ENCODE measurements at places on chromosomes 3 and 15.

- DNase-seq: no peak
Measured at GRCh38 chr3:142652826-142653292, 56.7 kb downstream of the PLS1 start.

DNA sequence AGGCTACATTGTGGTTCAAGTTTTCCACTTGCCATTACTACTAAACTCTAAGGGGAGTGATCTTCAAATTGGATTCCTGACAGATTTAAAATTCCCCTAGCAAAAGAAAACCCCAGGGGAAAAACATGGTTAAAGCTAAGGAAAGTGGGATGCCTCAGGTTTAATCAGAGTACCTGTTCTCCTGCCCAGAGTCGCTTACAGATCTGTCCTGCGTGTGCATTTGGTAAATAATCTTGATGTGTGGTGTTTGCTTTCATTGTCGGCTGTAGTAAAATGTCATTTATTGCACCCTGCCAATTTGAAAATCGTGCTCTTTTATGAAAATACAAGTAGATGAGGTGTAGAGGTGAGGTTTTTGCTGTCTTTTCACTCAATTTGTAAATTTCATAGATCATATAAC, 323.4 kb downstream of the PTPRG start:
- no peak for DNase-seq

- DNase-seq: no peak
Measured at GRCh38 chr3:60090548-60090947, 1040.7 kb upstream of the CFAP20DC start.

DNA sequence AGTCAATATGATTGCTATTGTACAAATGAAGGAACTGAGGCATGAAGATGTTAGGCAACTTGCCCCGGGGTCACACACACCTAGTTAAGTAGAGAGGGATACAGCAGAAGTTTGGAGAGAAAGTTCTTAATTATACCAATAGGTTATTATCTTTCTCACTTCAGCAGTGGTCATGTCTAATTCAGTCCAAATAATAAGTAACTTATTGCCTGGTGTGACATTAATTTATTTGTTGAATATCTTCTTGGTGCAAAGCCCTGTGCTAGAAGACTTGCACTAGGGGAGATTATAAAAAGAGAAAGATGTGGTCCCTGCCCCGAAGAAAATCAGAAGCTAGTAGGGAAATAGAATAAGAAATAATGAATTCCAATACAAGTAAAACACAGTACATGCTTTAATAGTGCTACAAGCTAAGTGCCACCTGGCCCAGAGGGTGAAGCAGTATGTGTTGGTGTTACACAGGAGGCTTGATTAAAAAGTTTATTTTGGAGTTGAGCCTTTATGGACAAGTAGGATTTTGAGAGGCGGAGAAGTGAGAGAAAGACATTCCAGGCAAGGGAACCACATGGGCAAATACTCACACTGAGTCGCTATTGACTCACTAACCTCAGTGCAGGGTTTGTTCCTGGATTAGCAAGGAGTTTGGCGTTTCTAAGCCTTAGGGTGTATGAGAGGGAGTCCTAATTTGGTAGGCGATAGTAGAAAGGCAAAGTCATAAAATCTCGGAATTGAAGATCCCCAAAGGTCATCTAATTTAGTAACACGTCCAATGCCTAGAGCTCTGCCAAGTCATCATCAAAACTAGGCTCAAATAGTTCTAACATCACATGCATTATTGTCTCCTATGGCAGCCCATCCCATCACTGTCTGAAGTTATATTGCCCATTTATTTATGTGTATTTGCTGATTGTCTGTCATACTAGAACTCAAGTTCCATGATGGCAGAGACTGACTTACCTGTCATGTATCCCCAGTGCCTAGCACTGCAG, 19.2 kb upstream of the GSK3B start:
- DNase-seq: no peak

- DNase-seq: no peak
Measured at GRCh38 chr3:51706788-51707731, at the start of gene GRM2. TSS of gene GRM2 (plus strand) at chr3:51707068. CDS start at chr3:51708984, 1,916 bp downstream.

DNA sequence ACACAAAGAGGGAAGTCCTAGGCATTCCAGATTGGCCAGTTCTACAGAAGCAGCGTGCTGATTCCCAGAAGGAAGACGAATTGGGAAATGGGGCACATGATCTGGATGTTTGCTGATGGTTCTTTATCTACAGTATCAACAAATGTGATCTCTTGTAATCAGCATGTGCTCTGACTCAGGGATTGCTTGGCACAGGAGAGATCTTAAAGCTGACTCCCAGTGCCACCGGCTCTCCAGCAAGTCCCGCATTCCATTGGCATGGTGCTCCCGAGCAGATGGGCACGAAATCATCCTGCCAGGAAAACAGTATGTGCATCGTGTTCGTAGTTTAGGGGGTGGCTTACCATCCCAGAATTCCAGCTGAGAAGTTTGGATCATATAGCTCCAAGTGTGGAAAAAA, 259.9 kb upstream of the NR2F2 start:
- DNase-seq: no peak

All from tibial nerve (tissue), 4 donors.